CD14-positive monocyte (primary cell): ENCODE measurements at places on chromosomes 4 and X.

GRCh38 chrX:13808865-13809264 is 8.0 kb downstream of the GPM6B start:
- DNase-seq, result no peak

GRCh38 chr4:118012142-118012541 is 22.1 kb upstream of the NDST3 start:
- DNase-seq, result no peak

GRCh38 chr4:83546786-83547185 is 10.9 kb downstream of the GPAT3 start:
- DNase-seq, result peak; percentile 56

- peak; percentile 98 for DNase-seq
These were observed 32.5 kb upstream of the TLR2 start for GRCh38 chr4:153651587-153651986.

GRCh38 chrX:21837056-21837455 is 2.4 kb upstream of the MBTPS2 start:
- no peak for DNase-seq

GRCh38 chr4:86250619-86251018 is 109.2 kb downstream of the MAPK10 start:
- no peak for DNase-seq
